ENCODE measurements at places on chromosomes 12 and 14.
A peak's percentile ranks its signal among the peaks of the same experiment; 100 is the strongest.

GRCh38 chr12:76299536-76300296 lies 48.5 kb downstream of the BBS10 start:
- DNase-seq = no peak

GRCh38 chr12:104577581-104577981 lies 120.8 kb downstream of the CHST11 start:
- DNase-seq = no peak

- no peak for DNase-seq
These were observed 86.3 kb upstream of the GRIP1 start for GRCh38 chr12:66765204-66765603.

DNA sequence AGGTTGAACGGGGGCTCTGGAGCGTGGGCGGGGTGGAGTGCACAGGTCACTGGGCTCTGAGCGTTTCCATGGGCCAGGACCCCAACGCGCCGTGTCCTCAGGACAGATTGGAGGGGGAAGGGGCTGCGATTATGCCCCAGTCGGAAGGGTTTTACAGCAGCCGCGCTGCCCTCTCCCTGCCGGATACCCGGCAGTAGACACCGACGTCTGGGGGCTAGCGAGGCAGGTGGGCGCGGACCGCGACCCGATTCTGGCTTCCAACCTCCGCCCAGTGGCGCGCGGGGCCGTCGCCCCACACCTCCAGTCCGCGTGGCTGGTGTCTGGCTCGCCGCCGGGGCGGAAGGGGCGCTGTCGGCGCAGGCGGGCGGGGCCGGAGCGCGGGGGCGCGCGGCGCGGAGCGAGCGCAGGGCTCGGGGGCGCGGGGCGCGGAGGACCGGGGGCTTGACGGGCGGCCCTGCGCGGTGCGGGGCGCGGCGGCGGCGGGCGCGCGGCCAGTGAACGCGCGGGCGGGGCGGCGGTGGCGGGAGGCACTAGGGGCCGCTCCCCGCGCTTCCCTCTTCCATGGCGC lies 2.4 kb upstream of the KIF26A start:
- no peak for DNase-seq

GRCh38 chr12:98725476-98726247 lies 80.6 kb downstream of the APAF1 start:
- DNase-seq = no peak

GRCh38 chr14:23354990-23355389 lies 2.3 kb upstream of the SLC22A17 start:
- DNase-seq = no peak

- peak; percentile 20 for DNase-seq
These were observed 28.8 kb downstream of the HOXC4 start for GRCh38 chr12:54082397-54082892.

DNA sequence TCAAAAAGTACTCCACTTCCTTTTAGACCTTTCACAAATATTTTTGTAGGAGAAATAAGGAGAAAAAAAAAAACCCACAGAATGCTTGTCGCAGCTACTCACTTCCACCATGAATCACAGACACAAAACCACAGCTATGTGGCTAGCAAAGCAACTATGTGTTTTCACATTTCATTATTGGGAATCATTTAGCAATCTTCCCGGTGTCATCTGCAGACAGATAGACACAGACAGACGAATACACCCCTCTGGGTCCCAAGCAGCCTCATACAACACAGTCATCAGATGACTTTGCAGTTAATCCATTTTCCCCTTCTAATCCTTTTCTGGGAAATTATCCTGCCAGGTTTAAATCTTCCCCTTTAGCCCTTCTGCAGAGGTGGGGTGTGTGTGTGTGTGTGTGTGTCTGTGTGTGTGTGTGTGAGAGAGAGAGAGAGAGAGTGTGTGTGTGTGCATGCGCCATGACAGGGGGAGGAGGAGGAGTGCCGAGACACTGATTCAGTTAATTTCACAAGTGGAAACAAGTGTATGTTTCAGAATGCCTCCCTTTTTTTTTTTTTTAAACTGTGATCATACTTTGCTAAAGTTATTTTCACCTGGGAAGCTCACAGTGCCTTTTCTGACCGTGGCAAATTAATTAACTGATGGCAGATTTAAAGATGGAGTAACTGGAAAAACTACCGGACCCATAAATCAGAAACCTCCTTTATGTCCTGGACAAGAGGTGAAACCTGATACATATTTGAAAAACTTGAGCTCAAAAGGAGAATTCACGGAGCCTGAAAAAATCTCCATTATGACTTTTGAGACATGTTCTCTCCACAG lies 39.9 kb downstream of the LTBP2 start:
- no peak for DNase-seq
